Mucosa of descending colon (tissue), 3 donors: ENCODE measurements at places on chromosomes 4 and X. TPM values are rescaled to one million over a fixed set of nuclear protein-coding genes. Genes with fewer than 3 reads are reported as not detected.

Gene COL25A1
- 0.35 TPM for total RNA-seq

Gene PDCL2
- total RNA-seq, result not detected

Gene LRP2BP
- total RNA-seq, result 0.35 TPM

Gene XIAP
- 73.9 TPM for total RNA-seq

Gene CFAP47
- total RNA-seq, result not detected
